ENCODE measurements at places on chromosomes 7 and 10.
A peak's percentile ranks its signal among the peaks of the same experiment; 100 is the strongest.

GRCh38 chr10:119461380-119461779 lies 81.1 kb downstream of the RGS10 start:
- DNase-seq, result no peak

DNA sequence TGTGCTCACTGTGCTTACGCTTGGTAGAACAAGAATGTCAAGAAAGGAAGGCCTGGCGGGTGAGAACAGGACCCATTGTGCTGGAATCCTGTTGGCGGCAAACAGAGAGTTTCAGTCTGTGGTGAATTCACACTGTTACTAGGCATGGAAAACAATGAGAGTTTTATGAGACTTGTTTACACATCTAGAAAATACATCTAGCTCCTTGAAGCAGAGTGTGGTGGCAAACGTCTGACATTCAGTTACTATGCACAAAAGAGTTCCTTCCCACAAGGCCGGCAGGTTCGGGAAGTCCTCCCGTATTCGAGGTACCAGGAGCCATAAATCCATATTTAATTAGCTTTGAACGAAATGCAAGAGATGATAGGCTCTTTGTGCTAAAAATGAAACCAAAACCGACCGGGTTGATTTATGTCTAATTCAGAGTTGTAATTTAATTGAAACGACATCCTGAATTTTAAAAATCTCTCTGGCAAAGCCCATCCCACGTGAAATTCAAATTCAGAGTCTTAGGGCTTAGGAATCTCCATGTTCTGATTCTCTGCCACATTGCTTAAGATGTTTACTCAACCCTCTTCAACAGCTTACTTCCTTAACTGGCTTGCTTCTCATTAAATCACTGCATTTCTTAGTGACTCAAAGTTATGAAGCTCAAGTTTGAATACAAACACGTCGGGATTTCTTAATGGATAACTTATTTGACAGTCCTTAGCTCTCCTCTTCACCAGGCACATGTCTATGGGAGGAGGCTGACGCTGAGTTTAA lies 299.9 kb upstream of the PITRM1 start:
- DNase-seq, result no peak

GRCh38 chr7:2651847-2652735 lies 20.3 kb downstream of the TTYH3 start:
- DNase-seq, result no peak

DNA sequence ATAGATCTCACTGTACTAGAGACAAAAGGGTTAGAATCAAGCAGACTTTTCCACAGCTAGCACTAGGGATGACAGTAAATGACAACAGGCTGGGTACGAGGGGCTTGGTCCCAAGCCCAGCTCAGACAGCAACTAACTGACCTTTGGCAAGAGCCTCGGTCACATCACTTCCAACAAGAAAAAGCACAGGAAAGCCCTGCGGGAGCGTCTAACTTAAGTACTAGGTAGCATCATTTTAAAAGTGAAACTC lies 22.8 kb downstream of the CALML3 start:
- no peak for DNase-seq

- no peak for DNase-seq
Observed at GRCh38 chr10:54985732-54986131, 184.7 kb upstream of the PCDH15 start.

DNA sequence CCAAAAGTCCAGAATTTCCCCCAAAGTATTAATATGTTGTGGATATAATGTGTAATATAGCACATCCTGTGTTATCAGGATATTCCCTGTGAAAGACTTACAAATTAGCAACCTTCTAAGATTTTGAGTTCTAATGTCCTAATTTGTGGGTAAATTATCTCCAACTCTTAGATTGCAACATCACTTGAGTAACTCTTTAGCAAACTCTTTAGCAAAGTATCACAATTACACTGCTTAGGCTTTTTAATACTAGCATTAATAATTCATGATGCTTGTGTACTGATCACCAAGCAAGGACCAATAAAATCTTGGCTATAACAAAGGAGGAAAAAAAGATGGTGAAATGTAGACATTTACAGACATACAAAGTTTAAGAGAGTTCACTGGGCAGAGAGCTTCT lies 27.7 kb downstream of the HIP1 start:
- no peak for DNase-seq

- DNase-seq, result no peak
Observed at GRCh38 chr10:127618797-127619196, 69.7 kb downstream of the NPS start.

GRCh38 chr10:81520688-81521087 lies 354.3 kb upstream of the NRG3 start:
- no peak for DNase-seq

- DNase-seq, result no peak
Observed at GRCh38 chr10:76050291-76050625, 618.8 kb downstream of the LRMDA start.

GRCh38 chr7:66779669-66780409 lies 39.3 kb downstream of the RABGEF1 start:
- no peak for DNase-seq

- DNase-seq, result no peak
Observed at GRCh38 chr7:36942955-36943354, 218.7 kb upstream of the AOAH start.

GRCh38 chr10:35470925-35471315 lies 134.2 kb upstream of the GJD4 start:
- no peak for DNase-seq

DNA sequence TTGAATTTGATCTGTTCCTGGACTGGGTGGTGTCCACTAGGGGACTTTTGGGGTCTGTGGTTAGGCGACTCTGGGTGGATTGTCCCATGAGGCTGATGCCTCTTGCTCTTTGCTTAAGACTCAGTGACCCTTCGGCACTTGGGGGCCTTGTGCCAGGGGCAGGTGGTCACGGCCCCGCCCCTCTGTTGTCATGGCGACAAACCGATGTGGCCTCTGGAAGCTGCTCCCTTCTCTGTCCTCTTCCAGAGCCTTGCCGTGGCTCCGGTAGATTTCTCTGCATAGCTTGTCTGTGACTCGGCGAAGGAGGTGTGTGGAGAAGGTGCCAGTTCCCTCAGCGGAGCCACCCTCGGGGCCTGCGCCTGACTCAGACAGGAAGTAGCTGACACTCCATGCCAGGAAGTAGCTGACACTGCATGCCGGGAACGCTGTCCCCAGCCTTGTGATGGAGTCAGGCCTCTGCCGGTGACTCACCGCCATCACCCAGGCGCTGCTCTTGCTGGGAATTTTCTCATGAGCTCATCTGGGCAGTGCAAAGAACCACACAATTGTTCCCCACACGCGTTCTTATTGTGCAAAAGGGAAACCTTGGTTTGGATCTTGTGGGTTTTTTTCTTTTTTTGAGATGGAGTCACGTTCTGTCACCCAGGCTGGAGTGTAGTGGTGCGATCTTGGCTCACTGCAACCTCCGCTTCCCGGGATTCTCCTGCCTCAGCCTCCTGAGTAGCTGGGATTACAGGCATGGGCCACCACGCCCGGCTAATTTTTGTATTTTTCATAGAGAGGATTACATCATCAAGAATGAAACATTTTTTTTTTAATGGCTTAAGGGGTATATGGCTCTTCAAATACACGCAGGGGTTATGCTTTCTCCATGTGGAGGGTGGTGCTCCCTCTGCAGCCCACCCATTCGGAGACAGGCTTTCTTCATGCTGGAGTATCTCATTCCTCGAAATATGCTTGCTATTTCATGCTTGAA lies 72.6 kb downstream of the PFKFB3 start:
- DNase-seq, result no peak

DNA sequence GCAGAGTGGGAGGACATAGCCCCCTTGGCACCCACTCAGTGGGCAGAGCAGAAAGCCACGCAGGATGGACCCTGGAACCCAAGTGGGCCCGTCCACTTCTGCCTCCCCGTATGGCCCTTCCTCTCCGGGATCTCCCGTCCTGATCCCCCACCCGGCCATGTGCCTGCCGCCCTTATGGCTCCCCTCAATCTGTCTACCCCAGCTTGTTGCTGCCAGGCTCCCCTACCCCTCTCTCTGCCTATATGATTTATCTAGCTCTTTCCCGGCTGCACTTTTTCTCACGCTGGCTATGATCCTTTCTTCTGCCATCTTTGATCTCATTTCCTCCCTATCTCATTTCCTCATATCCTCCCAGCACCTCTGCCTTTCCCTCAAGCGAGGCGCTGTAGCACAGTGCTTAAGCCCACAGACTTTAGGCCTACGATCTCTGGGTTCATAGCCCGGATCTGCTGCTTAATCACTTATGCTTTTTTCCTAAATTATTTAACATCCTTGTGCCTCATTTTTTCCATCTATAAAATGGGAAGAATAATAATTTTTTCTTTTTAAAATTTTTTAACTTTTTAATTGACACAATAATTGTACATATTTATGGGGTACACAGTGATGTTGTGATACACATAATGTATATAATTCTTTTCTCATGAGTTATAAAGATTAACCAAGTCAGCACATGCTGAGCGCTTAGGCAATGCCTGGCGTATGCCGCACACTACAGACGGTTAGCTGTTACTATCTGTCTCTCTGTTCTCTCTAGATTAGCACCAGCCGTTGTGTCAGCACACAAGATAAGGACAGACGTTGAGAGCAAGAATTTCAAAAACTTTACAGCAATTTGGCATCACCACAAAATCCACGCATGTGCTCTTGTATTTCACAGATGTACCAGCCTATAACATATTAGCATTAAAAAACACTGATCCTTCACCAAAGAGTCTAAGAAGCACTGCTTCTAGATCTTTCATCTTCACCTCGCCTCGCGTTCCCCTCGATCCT lies 18.1 kb downstream of the KCNH2 start:
- DNase-seq, result no peak

GRCh38 chr7:4612237-4612636 lies 69.9 kb upstream of the FOXK1 start:
- no peak for DNase-seq

DNA sequence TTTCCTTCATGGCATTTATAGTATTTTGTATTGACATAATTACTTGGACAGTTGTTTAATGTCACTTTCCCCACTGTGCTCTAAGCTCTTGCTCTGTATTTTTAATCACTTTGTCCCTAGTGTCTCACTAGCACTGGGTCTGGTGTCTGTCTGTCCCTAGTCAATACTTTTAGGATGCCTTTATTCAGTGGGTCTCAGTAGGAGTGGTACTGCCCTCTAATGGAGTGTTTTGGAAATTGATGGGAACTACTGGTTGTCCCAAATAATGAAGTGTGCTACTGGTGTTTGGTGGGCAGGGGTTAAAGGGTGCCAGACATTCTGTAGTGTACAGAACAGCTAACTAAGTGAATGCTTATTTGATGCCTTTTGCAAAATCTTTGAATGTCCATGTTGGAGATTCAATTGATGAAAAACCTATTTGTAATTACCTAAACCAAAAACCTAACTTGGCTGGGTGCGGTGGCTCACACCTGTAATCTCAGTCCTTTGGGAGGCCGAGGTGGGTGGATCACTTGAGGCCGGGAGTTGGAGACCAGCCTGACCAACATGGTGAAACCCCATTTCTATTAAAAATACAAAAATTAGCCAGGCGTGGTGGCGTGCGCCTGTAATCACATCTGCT lies 33.3 kb downstream of the CDK14 start:
- DNase-seq, result peak; percentile 36

DNA sequence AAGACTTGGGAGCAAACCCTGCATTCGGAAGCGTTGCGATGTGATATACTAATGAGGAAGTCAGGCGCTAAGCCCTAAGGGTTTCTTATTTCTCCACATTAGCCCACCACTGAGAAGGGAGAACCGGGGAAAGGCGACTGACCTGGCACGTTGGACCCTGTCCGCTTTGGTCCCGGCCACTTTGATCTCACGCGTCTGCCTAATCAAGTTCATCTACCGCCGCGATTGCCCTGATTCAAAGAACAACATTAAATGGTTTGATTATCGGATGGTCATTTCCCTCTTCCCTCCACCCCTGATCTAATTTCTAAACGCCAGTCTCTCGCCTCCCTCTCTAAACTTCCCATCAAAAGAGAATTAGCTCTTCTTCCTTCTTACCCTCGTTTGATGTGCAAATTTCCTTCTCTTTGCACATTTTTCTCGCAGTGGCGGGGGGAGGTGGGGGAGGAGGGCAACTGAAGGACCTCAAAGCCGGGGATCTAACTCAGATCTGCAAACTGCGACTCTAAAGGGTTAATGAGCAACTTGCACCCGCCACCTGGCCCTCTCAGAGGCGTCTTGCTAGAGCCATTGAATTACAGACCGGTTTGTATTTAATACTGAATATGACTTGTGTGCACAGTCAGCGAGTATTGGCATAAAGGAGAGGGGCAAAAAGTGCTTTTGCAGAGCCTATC lies 687 bp upstream of the DKK1 start:
- DNase-seq, result peak; percentile 34

DNA sequence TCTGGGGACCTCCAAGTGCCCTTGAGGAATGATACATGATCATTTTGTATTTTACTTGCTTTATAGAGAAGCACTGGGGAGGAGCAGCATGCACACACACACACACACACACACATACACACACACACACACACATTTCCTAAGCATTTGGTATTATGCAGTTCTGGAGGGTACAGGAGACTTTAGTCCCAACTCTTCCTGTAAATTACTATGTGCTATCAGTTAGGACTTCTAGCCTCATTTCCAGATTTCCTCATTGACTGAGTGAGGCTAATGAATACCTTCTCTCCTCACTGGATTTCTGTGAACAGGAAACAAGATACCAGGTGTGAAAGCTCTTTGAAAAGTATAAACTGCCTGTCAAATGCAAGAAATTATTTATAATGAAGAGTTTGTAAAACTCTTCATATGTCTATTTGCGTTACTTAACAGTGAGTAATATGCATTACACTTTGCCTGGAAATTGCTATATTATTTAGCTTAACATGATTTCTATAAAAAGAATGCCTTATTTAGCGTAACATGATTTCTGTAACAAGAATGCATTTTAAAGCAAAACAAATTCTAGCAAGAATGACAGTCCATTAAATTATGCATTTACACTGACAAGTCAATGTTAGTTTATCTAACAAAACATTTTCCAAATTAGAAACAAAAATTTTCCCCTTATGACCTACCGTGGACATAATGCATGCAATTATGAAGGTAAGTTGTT lies 34.2 kb downstream of the ACTA2 start:
- DNase-seq, result no peak

DNA sequence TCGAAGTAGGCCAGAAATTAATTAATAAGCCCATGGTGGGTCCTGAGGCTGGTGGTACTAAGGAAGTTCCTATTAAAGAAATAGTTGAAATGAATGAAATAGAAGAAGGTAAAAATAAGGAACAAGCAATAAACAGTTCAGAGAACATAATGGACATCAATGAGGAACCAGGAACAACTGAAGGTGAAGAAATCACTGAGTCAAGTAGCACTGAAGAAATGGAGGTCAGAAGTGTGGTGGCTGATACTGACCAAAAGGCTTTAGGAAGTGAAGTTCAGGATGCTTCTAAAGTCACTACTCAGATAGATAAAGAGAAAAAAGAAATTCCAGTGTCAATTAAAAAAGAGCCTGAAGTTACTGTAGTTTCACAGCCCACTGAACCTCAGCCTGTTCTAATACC lies 36.0 kb downstream of the SLK start:
- no peak for DNase-seq

DNA sequence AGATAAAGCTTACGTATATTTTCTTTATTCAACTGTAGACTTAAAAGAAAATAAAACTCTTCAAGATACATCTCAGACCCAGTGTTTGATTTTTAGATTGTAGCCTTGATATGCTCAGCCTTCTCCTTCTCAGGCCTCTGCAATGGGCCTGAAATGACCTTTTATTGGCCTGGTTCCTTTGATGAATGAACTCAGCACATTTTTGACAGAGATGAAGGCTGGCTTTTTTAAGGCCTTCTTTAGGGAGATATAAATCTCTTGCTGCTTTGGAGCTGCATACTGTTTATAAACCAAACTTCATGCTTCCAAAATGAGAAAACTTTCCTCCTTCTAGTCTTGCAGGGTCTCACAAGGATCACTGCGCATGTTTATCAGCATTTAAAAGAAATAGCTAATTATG lies 1049.8 kb downstream of the LRMDA start:
- DNase-seq, result no peak
